ENCODE measurements at places on chromosomes 11 and 22.
A peak's percentile ranks its signal among the peaks of the same experiment; 100 is the strongest.

DNA sequence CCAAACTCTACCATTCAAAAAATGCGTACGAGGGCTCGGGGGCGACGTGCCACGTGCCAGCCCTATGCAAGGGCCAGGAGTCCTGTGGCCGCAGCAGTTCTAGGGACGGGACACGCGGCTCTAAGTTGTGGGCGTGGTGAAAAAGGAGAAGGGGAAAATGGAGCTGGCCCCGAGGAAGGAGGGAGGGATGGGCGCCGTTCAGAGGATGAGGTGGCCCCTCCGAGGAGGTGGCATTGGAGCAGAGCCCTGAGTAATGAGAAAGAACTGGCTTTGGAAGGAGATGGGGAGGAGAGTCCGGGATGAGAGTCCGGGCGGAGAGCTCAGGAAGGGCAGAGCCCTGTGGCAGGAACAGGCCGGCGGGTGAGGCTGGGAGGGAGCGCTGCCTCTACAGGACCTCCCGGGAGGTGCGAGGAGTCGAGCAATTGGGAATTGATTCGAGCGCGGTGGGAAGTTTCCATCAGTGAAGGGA is 21.0 kb downstream of the OTUB1 start:
- no peak for DNase-seq

DNA sequence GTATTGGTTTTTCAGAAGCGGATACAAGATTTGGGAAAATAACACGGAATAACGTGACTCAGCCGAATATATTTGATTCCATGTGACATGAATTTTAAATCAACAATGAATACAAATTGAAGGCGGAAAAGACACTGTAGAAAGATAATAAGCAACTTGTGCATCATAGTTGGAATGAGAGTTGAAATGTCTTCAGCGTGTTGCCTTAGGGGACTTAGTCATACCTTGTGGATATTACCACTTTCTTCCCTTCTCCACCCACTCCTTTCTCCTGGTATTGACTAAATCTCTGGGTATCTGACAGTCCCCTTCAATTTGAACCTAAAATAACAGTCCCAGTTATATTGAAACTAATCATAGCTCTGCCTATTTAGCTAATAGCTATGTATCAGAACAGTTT is 2373.1 kb upstream of the RAG2 start:
- no peak for DNase-seq

GRCh38 chr11:47137476-47137875 is 39.2 kb downstream of the ARFGAP2 start:
- no peak for DNase-seq

- DNase-seq: no peak
Observed at GRCh38 chr11:128082574-128082973, 504.8 kb downstream of the ETS1 start.

GRCh38 chr22:49862496-49862776 is 8.8 kb downstream of the ZBED4 start:
- DNase-seq: no peak

- DNase-seq: no peak
Observed at GRCh38 chr22:44143105-44143474, 37.6 kb upstream of the PARVG start.

- no peak for DNase-seq
Observed at GRCh38 chr22:49398646-49399045, 429.0 kb downstream of the BRD1 start.

GRCh38 chr11:126534141-126534805 is 178.8 kb downstream of the ST3GAL4 start:
- peak; percentile 73 for DNase-seq

GRCh38 chr22:44412136-44412731 is 85.8 kb downstream of the RTL6 start:
- DNase-seq: peak; percentile 48

- no peak for DNase-seq
Observed at GRCh38 chr11:26227301-26227746, 104.6 kb upstream of the ANO3 start.

DNA sequence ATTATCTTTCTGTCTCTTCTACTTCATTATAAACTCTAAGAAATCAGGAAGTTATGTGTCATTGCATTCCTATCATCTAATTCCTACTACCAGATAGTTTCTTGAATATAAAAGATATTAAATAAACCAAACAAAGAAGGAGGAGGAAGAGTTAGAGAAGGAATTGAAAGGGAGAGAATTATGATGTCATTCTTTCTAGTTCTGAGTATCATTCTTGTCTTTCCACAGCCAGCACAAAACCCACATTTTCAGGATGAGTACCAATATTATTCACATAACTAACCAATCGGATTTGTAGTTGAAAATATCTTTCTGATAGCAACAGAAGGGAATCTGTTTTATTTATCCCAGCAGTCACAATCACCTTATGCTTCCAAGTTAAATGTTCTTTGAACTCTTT is 13.3 kb downstream of the MS4A13 start:
- no peak for DNase-seq

DNA sequence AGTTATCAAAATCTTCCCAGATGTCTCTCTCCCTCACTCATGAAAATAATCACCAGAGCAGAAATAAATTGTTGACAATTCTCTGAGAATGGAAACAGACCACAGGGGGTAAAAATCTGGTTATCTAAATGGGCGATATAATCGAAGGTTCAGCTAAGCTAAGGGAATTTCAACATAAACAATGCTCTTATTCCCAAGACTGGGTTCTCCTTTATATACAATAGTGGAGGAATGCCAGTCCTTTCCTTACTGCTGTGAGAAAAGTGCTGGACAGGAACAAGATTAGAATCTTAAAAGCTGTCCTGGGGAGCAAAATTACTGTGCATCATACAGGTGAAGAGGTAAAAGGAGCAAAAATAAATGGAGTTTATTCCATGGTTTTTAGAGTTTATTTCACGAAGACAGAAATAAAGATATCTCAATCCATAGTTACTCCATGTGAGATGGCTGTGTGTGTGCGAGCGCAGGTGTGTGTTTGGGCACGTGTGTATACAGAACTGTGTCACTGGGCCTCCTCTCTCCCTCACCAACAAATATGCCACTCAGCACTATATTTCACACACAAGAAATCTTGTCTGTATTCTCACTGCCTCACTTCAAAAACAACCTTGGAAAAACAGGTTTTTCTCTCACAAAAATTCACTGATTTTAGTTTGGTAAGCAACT is 385.6 kb downstream of the DCDC1 start:
- DNase-seq: no peak

GRCh38 chr11:45754261-45754709 is 50.7 kb upstream of the SLC35C1 start:
- DNase-seq: no peak

DNA sequence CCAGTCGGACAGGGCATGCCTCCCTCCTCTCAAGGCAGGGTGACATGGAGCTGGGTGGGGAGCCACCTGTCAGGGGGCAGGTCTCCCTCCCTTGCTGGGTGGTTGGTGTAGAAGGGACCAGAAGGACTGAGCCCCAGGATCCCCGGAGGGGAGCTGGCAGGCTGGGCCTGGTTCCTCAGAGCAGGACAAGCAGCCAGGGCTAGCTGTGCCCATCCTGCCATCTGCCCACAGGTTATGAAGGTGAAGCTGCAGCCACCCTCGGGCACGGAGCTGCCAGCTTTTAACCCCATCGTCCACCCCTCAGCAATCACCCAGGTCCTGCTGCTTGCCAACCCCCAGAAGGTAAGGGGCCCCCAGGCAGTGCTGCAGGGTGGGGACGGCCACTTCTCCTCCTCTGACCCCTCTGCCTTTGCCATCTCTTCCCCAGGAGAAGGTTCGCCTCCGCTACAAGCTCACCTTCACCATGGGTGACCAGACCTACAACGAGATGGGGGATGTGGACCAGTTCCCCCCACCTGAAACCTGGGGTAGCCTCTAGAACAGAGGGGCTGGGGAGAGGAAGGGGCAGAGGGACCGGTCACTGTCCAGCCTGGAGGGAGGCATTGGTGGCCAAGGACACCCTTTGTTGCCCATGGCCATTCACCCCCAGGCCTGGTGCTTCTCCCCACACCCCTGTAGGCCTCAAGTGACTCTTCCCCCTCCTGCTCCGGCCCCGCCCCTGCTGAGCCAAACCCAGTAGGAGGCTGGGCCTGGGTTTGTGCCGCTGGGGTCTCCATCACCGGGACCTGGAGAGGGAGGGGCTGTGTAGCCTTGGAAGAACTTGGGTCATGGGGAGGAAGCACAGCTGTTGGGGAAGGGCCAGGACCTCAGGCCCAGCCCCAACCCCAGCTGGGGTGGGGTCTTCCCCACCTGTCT is 7.0 kb upstream of the SH3BP1 start:
- DNase-seq: no peak

DNA sequence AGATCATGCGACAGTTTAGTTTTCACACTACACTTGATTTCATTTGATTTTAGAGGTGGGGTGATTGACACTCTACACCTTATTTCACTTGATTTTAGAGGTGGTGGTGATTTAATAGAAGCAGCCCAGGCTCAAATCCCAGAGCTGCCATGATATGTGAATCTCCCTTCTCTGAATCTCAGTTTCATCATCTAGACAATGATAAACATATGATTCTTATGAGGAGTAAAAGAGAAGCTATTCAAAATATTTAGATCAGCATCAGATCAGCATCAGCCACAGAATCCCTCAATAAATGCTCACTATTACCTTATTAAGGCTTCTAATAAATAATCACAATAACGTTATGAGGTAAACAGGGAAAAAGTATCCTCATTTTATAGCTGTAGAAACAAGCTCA is 98.8 kb downstream of the MSANTD4 start:
- DNase-seq: no peak

GRCh38 chr22:17968126-17968525 is 56.2 kb downstream of the MICAL3 start:
- no peak for DNase-seq
